ENCODE measurements at places on chromosomes 1 and 21.

DNA sequence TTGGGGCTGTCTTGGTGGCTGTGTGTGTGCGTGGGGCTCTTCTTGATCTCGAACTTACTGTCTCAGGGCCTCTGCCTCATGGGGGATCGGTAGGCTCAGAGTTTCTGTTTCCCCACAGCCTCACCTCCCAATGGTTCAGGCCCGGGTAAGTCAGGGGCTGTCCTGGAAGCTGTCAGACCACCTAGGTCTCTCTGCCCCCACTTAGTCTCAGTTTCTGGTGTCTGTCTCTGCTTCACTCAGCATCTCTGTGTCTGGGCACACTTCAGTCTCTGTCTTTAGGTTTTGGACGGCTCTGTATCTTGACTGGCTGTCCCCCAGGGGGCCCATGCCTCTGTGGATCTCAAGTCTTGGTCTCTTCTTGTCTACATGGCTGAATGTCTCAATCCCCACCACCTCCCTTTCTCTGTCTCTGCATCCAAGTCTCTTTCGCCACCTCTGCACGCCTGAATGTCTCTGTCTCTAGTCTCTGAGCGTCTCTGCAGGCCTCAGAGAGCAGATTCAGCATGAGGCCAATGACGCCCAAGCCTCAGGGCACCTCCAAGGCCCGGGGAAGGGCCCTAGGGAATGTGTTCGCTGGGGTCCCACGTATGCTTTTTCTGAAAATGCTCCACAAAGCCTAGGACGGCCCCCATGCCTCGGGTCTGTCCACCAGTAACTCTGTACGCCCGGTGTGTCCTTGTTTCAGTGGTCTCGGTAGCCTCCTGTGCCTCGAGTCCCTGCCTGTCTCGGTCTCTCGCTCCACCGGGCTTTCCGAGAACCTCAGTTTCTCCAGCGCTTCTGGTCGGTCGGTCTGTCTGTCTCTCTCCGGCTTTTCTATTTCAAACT lies 818 bp downstream of the FHL3 start:
- no peak for DNase-seq

GRCh38 chr1:8430476-8430875 lies 112.6 kb downstream of the SLC45A1 start:
- no peak for DNase-seq

DNA sequence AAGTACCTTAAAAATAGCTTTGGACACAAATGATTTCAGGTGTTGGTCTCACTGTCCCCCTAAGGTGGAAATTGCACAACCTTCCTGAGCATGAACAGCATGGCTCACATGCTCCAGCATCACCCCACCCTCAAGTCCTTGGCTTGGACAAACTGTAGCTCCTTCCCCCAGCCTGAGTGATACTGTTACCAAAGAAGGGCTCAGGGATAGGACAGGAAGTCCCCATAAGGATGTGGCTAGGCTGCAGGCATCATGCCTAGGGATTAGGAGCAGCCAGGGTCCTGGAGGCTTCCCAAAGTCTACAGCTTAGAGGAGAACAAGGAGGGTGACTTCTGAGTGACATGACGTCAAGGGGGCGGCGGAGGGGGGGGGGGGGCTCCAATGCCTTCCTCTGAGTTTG lies 10.1 kb downstream of the FAM78B start:
- no peak for DNase-seq

- DNase-seq: no peak
These were observed 231.0 kb upstream of the KAZN start for GRCh38 chr1:14367451-14367850.

- DNase-seq: no peak
These were observed 16.4 kb upstream of the RNF186 start for GRCh38 chr1:19831441-19831840.

DNA sequence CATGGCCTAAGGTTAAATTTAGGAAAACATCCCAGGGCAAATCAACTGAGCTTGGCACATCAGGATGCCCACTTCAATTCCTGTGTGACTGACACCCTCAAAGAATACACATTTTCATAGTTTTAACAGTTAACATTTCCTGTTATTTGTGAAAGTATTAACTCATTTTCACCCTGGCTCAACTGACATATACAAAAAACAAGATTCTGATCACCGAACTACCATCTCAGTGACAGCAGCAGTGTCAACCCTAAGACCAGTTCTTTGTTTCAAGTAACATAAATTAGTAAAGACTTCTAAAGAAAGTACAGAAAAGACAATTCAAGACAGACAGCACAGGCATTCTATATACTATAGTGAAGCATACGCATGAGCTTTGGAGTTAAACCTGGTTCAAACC lies 69.0 kb upstream of the SDC3 start:
- no peak for DNase-seq

Measured in SW480 (cell line).